ENCODE measurements at places on chromosomes 12 and 14.

DNA sequence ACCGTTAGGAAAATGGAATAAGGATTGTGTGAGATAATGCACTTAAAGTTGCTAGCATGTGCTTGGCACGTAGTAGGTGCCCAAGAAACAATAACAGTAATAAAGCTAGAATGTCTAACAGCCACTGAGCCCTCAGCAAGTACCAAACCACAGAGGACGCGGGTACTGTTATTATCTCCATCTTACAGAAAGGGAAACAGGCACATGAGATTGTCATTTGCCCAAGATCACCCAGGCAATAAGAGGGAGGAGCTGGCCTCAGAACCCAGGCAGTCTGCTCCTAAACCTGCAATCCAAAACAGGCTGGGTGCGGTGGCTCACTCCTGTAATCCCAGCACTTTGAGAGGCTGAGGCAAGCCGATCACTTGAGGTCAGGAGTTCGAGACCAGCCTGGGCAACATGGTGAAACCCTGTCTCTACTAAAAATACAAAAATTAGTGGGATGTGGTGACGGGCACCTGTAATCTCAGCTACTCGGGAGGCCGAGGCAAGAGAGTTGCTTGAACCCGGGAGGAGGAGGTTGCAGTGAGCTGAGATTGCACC is 5.1 kb upstream of the SDS start:
- no peak for DNase-seq

DNA sequence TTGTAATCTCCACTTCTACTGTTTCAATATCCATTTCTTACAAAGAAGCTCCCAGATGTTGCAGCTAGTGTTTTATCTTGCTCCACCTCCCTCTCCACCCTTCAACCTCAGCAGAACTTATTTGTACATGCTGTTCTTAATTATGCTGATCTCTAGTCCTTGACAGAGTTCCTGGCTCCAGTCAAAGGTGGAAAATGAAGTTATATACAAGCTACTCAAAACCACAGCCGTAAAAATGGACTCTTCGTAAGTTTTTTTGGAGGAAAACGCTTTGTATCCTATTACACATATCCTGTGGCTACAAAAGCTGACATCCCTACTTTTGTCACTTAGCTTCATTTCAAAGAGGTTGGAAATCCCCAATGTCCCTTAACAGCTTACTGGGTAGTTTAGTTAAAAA is 1.3 kb downstream of the CLEC1A start:
- no peak for DNase-seq

DNA sequence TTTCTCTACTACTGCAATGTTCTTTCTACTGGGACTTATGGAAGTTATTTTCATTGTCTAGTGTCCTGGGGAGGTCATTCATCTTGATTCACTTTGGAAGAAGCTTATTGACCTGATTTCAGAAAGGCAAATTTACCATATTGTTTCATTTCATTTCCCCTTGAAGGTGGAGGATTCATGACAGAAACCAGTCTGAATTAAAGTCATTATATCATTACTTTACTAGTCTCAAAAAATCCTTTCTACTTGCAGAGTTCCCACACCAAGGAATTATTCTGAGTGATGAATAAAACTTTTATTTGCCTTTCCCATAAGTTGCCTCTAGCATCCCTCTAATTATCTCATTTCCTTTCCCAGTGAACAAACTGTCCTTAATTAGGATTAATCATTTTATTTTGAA is 163.8 kb downstream of the RASSF9 start:
- no peak for DNase-seq

DNA sequence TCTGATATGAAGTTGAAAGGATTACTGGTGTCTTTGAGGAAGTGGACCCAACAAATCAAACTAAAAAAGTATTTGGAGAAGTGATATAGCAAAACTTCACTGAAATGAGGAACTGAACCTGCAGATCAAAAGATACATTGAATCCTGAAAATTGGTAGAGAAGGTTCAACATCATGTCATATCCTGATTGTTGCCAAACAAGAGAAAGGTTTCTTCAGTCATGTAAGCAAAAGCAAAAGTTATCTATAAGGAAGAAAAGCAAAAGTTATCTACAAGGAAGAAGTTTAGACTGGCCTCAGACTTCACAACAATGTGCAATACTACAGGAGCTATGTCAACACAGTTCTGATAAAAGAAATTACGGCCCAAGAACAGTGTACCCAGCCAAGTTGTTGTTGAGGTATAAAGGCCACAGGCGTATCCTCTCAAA is 142.7 kb downstream of the RAD51B start:
- no peak for DNase-seq

GRCh38 chr12:50200552-50201273 is 33.5 kb upstream of the CERS5 start:
- DNase-seq: peak; percentile 69

DNA sequence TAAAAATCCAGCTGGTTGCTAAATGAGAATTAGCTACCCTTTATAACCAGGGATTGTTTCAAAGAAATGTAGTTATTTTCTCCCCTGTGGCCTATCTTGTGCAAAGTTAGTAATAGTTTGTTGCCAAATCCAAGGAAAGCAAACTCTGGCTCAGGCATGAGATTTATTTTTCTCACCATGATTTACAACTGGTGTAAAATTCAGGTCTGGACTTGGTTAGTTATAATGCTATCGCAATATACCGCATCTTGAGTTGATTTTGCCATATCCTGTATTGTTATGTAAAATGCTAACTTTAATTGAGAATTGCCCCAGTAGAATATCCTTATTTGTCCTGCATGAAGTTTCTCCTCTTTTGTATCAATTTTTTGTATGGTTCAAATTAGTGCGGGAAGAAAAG is 135.5 kb downstream of the CRADD start:
- peak; percentile 57 for DNase-seq

- DNase-seq: no peak
These were observed 12.6 kb upstream of the OAS1 start for GRCh38 chr12:112894128-112894527.

DNA sequence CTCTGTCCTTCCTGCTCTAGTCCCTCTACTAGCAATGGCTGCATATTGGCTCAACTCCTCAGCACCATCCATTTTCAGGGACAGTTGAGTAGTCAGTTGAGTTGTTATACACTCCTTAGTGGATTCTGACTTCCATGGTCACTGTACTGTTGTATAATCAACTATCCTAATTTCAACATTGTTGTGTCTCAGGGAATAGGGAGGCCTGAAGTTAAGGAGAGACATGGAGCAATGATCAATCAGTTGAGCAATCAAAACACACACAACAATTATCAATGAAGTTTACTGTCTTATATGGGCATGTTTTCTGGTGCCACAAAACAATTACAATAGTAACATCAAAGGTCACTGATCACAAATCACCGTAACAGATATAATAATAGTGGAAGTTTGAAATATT is 255.9 kb downstream of the KCNC2 start:
- no peak for DNase-seq

- DNase-seq: no peak
These were observed at the start of gene NOVA1 for GRCh38 chr14:26597589-26598080. Gene NOVA1 (minus strand): TSS chr14:26598033. CDS start chr14:26597436, 597 bp downstream.

GRCh38 chr12:11233532-11233931 is 36.0 kb downstream of the PRB3 start:
- no peak for DNase-seq

GRCh38 chr12:74412606-74413230 is 124.9 kb upstream of the ATXN7L3B start:
- peak; percentile 43 for DNase-seq

- DNase-seq: no peak
These were observed 96.9 kb downstream of the FIGNL2 start for GRCh38 chr12:51751661-51752060.

DNA sequence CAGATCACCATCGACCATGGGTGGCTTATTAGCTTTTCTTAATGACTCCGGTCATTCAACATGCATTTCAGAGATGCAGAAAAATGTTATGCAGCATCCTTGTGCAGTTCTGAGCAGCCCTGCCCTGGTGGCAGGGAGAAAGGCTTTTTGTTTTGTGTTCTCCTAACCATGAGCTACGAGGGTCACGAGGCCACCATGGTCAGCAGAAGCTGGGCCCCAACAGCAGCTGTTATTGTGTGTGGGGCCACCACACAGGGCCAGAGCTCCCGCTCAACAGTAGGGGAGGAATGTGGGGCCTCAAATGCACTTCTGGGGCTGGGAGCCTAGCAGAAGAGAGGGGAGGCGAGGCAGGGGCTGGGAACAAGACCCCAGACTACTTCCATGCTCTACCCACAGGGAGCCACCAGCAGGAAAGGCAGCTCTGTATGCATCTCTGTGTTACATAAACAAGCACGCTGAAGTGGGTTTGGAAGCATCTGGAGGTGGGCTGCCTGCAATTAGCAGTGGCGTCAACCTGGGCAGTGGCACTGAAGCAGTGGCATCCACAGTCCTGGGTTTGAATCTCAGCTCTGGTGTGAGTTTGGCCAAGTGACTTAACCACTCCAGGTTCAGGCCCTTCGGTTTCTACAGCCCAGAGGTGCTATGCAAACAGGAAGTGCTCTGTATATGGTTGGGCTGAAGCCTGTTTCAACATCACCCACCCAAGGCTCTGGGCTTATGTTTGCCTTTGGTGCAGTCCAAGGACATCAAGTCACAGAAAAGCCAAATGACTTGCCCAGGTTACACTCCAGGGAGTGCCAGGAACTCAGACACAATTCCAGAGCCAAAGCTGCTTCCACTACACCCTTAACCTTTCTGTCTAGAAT is 16.3 kb downstream of the GLTP start:
- peak; percentile 50 for DNase-seq
